ENCODE measurements at places on chromosomes 4 and X. TPM values are rescaled to one million over a fixed set of nuclear protein-coding genes. Genes with fewer than 3 reads are reported as not detected.

PAGE2B gene
- total RNA-seq, result not detected

GAGE12E gene
- not detected for total RNA-seq

GRCh38 chr4:47876310-47876709 is 38.1 kb downstream of the NFXL1 start:
- DNase-seq, result no peak

DNA sequence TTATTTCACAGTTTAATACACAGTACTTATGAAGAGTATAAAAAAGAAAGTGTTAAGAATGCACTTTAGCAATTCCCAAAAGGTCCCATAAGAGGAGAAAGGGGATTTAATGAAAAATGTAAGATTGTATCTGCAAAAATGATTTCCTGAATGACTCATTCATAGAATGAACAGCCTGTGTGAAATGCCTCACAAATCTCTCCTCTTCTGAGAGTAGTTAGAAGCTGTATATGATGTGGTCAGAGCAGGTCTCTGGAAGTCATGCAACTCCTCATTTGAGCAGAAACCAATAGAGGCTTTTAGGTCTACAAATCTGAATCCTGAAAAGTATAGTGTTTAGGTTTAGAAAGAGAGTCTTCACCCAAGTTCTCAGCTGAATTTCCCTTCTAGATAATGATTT is 381.3 kb upstream of the INTU start:
- no peak for DNase-seq

- no peak for DNase-seq
Observed at GRCh38 chr4:127579821-127580220, 52.9 kb upstream of the INTU start.

- no peak for DNase-seq
Observed at GRCh38 chr4:2419814-2420213, 1.1 kb downstream of the CFAP99 start.

DNA sequence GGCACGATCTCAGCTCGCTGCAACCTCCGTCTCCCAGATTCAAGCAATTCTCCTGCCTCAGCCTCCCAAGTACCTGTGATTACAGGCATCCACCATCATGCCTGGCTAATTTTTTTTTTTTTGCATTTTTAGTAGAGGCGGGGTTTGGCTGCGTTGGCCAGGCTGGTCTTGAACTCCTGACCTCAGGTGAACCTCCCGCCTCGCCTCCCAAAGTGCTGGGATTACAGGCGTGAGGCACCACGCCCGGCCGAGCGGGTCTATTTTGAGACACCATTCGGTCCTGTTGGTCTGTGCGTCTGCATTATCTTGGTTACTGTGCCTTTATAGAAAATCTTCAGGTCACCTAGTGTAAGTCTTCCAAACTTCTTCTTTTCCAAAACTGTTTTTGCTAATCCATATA is 21.7 kb upstream of the RGS12 start:
- no peak for DNase-seq

DNA sequence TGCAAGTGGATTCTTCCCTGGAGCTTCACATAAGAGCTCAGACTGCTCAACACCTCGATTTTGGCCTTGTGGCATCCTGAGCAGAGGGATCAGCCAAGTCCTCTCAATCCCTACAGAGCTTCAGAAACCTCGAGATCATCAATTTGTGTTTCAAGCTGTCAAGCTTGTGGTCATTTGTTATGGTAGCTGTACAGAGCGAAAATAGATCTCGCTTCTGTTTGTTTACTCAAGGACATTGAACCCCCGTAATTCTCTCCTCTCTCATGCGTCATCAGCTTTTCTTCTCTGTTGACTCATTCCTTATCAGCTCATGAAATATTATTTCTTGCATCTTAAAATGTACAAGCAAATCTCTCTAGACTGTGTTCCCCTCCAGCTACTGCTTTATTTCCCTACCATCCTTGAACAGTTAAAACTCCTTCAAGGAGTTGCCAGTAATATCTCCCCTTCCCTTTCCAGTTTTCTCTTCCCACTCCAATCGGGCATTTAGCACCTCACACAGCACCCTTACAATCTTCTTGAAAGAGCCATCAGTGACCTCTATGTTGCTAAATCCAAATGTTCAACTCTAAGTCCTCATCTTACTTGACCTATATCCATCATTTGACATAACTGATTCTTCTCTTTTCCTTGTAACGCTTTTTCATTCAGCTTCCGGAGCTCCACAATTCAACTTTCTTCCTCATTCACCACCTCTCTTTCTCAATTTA is 106.2 kb upstream of the FAT1 start:
- peak; percentile 64 for DNase-seq

DNA sequence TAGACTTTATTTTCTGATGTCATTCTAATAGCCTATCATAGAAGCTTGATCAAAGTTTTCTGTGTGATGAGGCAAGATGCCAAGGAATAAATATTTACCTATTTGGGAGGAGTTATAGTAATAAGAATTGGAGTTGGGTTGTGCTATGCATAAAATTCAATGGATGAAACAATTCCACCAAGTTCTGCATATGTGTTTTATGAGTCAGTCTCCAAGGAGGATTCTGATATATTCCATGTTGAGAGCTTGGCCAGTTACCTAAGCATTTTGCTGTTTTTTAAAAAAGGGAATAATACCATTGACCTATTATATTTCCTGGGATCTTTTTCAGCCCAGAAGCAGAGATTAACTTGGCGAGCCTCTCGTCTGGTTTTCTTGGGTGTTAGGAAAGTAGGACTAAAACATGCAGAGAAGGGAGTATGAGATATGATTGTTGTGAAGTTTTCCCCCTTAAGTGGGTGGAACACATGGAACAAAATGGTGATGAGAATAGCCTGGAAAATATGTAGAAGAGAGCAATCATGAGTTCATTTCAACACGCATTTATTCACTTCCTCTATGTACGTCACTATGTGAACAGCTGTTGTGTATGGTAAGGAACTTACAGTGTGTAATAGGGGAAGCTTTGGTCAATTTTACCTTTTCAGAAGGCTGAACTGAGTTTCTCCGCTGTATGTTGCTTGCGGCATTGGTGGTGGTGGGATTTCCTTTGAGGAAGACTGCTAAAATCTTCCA is 39.2 kb downstream of the POLA1 start:
- DNase-seq, result no peak

- DNase-seq, result peak; percentile 44
Observed at GRCh38 chrX:16479206-16479869, 170.6 kb upstream of the S100G start.

Measured in Daoy (cell line).